ENCODE measurements at places on chromosomes 4 and X.

GRCh38 chrX:21657318-21658151 lies 595 bp downstream of the KLHL34 start:
- no peak for DNase-seq

DNA sequence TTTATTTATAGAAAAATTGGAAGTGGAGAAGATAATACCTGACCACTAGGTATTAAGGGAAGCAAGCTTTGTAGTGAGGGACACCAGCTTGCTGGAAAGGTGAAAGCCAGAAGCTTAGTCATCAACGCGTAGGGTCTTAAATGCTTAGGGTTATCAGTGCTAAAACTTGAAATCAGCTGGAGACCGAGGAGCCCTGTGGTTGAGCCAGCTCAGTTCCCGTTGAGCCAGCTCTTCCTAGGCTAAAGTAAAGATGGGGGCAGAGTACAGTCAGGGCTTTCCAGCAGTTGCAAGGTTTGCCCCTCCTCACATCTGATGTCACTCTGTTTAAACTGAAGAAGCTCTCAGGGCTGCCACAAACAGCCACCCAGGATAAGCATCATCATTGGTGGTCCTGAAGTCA lies 240.7 kb downstream of the DCLK2 start:
- DNase-seq, result no peak

DNA sequence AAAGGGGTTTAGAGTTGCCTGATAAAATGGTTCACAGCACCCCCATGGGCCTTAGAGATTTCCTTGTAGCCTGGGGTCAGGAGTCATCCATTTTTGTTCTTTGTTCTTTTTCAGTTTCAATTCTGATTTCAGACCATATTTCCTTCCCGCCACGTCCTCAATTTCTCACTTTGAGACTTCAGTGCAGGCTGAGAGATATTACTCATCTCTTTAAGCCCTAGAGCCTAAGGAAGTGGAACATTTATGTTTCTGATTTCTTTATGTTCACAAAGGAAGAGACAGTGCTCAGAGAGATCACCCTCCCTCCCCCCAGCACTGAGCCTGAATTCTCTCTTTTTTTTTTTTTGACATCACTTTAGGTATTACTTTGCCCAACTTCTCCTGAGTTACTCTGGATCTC lies 56.3 kb downstream of the MSN start:
- peak; percentile 83 for DNase-seq

GRCh38 chr4:146165840-146166239 lies 9.7 kb upstream of the LSM6 start:
- peak; percentile 57 for DNase-seq

DNA sequence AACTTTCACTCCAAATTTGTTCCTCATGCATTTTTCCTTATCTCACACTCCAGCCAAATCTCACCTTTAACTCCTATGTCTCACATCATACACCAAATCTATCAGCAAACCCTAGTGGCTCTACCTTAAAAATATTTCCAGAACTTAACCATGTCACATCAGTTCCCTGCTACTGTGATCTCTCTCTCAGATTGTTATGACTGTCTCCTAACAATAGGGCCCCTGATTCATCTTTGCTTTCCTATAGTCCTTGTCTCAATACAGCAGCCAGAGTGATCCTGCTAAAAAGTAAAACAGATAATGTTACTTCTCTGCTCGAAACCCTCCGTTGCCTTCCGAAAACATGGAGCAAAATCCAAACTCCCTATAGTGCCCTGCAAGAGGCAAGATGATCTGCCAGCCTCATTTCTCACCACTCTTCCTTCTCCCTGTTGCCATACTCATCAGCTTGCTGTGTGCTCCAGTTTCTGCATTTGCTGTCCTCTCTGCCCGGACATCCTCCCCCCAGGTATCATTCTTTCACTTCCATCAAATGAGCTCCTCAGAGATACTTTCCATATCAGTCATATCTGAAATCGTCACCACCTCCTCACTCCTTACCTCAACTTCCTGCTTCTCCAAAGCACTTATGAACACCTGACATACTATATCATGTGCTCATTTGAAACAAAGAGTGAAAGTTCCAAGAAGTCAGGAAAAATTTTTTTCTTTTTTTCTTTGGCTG lies 293.4 kb upstream of the NR3C2 start:
- DNase-seq, result no peak

DNA sequence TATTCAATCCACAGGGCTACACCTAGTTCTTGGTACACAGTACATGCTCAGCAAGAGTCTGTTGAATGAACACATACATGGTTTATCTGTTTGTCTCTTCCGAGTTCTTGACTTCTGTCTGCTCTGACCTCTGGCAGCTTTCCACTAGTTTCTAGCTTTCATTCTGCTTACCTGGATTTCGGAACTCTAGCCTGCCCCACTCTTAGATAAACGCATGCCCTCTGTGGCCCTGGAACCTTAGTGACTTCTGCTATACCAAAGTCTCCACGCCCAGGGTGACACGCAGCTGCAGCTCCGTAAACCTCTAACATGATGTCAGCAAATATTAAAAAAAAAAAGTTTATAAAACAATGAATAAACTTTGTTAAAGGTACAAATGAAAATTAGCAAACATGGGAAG lies 1.3 kb upstream of the SLC25A4 start:
- DNase-seq, result no peak
